ENCODE measurements at places on chromosomes 16 and 17.

GRCh38 chr17:40323391-40324381, 14.7 kb downstream of the RARA start:
- peak; percentile 64 for DNase-seq

- peak; percentile 15 for DNase-seq
Observed at GRCh38 chr16:12206098-12206748, 229.7 kb downstream of the SNX29 start.

DNA sequence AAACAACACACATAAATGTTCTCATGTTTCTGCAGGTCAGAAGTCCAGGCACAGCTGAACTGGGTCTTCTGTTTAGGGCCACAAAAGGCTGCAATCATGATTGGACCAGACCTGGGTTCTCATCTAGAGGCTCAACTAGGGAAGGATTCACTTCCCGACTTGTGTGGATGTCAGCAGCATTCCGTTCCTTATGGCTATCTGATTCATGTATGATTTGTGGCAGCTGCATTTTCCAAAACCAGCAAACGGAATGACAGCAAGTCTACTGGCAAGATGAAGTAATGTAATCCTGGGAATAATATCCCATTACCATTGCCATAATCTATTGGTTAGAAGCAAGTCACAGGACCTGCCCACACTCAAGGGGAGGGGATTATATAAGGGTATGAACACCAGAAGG, 22.1 kb downstream of the CEP112 start:
- no peak for DNase-seq

DNA sequence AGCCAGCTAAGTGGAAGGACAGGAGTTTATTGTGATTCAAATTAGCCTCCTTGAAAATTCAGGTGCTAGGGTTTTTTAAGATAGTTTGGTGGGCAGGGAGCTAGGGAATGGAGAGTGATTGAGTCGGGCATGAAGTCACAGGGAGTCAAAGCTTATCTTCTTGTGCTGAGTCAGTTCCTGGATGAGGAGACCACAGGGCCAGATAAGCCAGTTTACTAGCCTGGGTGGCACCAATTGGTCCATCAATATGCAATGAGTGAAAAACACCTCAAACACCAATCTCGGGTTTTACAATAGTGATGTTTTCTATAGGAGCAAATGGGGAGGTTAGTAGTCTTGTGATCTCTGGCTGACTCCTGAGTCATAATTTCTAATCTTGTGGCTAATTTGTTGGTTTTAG, 165.1 kb downstream of the ABCC12 start:
- DNase-seq = no peak

DNA sequence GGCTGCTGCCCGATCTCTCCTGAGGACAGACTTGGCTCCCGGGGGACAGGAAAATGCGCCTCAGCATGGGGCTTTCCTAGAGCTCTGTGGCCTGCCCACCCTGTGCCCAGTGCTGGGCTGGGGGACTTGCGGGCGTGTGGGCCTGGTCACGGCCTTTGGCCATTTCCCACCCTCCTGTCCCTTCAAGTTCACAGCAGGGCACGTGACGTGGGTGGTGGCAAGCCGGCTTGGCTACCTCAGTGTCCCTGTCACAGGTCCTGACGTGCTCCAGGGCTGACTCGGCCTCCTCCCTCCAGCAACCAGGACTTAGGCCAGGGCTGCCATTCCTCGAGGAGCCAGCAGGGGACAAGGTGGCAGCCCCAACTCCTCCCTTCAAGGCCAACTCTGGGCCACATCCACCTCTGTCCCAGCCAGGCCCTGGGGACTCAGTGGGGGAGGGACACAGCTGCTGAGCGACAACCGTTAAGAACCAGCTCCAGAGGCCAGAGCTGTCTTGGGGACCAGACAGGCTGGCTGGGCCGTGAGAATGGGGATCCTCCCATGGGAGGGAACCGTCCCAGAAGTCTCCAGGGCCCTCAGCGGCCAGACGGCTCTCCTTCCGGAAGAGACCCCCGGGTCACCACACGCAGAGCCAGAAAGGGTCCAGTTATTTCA, 981 bp upstream of the UNC13D start:
- no peak for DNase-seq

DNA sequence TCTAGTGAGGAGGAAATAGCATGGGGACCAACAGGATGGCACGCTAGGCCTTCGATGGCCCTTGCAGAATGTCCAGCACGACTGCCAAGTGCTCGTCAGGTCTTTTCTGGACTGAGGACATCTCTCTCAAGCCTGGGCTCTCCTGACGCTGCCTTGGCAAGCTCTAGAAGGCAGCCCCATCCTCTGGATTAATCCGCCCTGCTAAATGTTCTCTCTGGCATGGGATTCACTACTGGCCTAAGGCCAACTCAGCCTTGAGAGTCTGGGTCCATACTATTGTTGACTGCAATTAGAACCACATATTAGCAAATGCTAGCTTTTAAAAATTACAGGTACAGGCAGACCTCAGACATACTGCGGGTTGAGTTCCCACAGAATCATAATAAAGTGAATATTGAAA, 2.5 kb upstream of the CEP295NL start:
- DNase-seq = no peak

DNA sequence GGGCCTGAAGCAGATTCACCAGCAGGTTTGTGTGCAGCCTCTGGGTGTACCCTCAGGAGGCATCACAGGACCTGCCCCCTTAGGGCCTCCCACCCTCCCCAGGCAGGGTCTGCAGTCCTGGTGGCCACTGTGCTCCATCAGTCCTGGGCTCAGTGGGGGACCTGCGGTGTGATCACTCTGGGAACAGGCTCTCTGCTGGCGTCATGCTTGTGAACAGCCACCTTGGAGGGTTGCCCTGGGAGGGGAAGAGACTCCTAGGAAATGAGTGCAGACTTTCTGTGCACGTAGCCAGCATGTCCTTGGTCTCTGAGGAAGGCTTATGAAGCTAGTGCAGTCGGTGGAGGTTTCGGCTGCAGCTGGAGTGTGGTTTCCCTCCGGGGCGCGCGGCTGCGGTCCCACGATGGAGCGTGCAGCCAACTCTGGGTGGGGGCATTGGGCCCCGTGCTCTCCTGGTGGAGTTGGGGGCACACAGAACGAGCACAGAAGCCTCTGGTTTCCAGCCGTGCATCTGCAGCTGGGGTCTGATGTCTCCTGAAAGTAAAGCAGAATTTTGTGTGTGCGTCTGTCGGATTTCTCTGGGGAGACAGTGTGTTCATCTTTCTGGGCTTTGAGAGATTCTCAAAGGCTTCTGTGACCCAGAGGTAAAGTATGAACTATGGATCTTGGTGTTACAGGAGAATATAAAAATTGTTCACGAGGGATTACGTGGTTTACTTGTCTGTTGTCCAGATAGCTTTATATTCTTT, 68.1 kb upstream of the ZNF750 start:
- DNase-seq = no peak

GRCh38 chr16:85862476-85863383, 36.2 kb upstream of the IRF8 start:
- no peak for DNase-seq

GRCh38 chr16:56600398-56600999, 7.9 kb upstream of the MT2A start:
- no peak for DNase-seq

GRCh38 chr16:16155234-16155633, 68.1 kb downstream of the ABCC6 start:
- no peak for DNase-seq

Measured in right forelimb (tissue), 1 donor.